Fibroblast of lung (primary cell): ENCODE measurements at places on chromosomes 2 and 18.
A peak's percentile ranks its signal among the peaks of the same experiment; 100 is the strongest.

GRCh38 chr2:67055387-67056304 lies 341.5 kb upstream of the ETAA1 start:
- DNase-seq: no peak

DNA sequence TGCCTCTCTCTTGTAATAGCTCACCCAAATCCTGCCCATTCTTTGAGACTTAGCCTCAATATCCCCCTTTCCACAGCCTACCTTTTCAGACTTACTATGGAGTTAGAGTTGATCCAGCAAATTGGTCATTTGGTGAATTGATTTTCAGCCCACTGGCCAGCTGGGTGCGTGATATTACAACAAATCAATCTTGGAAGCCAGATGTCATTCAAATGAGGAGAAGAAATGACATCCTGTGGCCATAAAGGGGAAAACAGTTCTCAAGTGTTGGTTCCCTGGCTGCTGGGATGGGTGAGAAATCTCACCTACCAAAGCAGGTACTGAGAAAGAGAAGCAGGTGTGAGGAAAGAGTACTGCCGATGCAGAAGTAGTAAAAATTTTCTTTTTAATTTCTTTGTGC lies 36.7 kb upstream of the FOXI3 start:
- no peak for DNase-seq

- DNase-seq: no peak
Observed at GRCh38 chr18:62590799-62591590, 68.2 kb downstream of the ZCCHC2 start.

DNA sequence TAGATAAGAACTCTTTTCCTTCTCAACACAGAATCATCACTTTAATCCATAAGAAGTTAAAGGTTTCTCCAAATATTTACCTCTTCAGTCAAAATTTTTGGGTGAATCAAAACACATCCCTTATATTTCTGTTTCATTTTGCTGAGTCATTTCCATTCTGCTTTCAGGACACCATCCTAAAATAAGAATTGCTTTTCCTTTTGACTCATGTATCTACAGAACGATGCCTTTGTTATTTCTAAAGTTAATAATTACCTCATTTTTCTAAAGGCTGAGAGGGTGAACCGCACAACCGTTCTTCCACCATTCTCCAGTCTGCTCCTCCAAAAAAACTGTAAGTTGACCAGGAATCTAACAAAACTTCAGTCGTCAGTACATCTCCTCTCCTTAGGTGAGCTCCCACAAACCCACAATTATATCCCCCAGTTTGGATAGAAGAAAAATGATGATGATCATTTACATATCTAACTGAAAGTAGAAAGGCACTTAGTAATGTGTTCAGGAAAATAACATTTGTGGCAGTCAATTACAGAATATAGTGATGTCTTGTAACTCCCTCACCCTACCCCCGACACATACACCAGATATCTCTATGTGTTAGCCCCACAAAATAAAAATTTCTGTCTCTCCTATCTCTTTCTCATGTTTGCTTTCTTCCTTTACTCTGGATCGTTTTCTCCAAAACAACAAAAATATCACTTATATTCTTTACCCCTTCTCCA lies 162.5 kb downstream of the RAD51AP2 start:
- peak; percentile 63 for DNase-seq

DNA sequence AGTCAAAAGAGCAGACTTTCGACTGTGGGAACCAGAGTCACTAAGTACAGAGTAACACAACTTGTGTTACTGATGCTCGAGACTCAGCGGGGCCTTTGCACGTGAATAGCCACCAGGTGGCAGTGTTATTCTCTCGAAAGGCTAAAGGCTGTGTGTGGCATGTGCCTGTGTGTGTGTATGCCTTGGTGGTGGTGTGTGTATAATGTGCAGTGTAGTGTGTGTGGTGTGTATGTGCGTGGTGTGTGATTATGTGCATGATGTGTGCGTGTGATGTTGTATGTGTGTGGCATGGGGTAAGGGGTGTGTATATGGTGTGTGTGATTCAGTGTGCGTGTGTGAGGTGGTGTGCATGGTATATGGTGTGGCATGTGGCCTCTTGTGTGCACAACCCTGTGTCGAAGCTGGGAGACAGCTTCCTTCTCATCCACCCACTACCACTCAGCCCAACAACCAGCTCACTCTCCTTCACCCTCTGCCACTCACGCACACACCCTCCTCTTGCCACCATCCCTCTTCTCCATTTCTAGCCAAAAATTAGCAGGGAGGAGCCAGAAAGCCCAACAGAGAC lies 83.0 kb upstream of the ZNF532 start:
- peak; percentile 79 for DNase-seq
